ENCODE measurements at places on chromosomes 7 and 10.

GRCh38 chr10:17788646-17789045 is 20.5 kb upstream of the MRC1 start:
- no peak for DNase-seq

- no peak for DNase-seq
Observed at GRCh38 chr10:86047588-86047987, 319.0 kb downstream of the GRID1 start.

DNA sequence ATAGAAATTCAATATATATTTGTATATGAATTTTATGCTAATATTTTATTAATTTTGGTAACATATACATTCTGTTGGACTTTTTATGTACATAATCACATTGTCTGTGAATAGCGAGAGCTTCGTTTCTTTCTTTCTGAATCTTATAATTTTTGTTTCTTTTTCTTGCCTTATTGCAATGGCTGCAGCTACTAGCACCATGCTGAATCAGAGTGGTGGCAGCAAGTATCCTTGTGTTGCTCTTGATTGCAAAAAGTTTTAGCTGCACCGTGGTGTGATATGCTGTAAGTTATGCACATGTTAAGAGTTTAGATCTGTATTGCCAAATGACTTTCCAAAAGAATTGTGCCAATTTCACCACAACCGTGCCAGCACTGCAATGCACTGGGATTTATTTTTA is 32.6 kb downstream of the ELFN1 start:
- no peak for DNase-seq

DNA sequence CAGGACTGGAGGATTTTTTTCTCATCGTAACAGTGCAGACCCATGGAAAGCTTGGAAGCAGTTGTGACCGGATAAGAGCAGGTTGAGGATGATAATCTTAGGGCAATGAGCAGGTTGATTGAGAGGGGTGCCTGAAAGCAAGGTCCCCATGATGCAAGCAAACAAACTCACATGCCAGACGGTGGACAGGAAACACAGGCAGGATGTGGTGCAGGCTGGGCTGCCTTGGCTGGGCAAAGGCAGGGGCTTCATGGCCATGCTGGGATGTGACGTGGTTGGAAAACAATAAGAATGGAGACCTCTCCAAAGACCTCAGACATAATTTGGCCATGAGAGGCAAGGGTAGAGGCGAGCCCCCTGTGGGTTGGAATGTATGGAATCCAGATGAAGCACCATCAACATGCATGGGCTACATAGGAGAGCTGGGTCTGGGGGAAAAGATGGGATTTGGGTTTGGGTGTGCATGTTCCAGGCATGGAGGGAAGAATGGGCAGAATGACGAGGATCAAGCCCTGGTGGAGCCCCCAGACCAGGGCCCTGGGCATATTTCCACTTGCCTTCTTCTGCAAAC is 58.3 kb downstream of the IKZF1 start:
- DNase-seq: no peak

DNA sequence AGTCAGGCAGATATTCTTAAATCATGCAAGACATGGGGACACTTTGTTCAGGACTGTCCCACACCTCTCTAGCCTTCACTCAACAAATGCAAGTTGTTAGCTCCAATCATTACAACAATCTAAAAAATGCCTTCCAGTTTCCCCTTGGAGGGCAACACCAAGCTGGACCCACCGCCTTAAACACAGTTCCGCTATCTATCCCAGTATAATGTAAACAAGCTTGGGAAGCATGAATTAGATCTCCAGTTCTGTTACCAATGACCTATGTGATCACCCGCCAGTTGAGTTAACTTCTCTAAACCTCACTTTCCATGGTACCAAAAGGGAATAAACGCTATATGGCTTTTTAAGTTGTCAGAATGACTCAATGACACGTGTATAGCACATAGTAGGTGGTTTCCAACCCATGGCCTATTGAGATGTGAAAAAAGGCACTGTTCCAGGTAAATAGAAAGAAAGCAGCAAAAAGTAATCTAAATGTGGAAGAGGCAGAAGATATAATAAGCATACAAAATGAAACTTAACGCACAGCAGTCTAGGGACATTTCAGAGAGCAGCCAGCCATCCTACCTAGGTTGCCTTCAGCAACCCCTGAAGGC is 2.4 kb upstream of the REEP3 start:
- no peak for DNase-seq

GRCh38 chr10:6958711-6959110 is 378.6 kb upstream of the PRKCQ start:
- DNase-seq: no peak

- DNase-seq: peak; percentile 88
Observed at GRCh38 chr7:123769371-123769770, 20.6 kb upstream of the WASL start.

- DNase-seq: no peak
Observed at GRCh38 chr10:58701405-58702135, 188.9 kb downstream of the BICC1 start.

DNA sequence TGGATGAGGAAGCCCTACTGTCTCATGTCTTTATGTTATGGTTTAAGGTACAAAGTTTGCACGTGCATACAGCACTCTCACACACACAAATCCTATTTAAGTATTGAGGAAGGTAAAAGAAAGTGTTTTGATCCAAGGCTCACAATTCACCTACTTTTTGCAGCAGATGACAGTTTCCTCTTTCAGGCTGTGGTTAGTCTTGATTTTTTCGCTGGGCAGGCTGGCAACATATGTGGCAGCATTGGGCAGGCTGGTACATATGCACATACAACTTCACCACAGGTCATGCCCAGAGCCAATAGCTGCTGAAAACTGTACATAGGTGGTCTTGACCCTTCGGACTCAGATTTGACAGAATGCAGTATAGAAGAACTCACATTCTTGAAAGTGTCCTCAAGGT is 29.1 kb upstream of the SDHAF3 start:
- no peak for DNase-seq

DNA sequence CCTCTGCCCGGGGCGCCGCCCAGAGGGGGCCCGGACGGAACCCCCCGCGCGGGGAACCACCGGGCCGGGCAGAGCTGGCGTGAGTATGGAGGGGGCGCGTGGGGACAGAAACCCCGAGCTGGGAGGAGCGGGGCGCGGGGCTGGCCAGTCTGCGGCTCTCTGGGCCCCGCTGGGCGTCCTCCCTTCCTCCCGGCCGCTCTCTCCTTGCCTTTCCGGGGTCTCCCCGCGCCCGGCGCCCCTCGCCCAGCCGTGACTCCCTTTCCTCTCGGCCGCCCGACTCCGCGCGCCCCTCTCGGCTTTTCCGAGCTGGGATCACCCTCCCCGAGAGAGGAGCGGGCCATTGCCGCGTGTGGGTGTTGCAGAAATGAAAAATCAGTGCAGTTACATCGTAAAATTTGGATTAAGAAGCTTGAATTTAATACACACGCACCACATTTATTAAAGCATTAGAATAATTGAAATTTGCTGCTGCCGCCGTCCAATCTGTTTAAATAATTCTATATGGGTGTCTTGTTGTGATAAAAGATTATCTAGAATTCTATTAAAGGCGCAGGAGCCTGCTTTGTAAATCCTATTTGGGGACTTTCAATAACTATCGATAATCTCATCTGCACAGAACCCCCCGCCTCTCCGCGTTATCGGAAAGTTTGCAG is 9.1 kb downstream of the UNCX start:
- DNase-seq: no peak

DNA sequence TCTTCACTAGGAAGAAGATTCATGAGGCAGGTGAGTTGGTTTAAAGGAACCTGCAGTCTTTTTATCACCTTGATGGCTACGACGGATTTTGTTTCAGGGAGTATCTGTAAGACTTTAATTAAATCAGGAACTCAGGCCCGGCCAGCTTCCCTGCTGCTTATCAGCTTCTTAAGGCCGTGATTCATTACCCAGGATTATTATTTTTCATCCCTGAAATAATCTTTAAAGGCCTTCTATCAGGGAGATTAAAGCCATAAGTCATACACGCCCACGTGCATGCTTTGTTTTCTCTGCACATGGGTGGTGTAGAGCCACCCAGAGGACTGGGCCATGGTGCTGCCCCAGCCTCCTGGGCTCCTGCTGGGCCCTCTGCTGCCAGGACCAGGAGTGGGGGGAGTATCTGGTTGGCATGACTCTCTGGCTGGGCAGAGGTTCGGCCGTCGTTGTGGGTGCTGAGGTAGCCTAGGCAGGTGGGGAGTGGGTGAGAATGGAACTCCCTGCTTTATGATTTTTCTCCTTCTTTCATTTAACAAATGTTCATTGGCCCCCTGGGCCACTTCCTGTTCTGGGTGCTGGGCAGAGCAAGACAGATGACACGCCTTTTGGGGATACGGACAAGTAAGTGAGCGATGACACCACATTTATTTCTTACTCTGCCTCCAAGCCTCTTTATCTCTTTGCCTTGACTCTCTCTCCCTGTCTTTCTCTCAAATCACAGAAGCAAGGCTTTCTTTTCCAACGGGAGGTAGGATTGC is 39.0 kb upstream of the PCBD1 start:
- DNase-seq: no peak

GRCh38 chr10:24969841-24970281 is 17.5 kb upstream of the PRTFDC1 start:
- DNase-seq: no peak

- DNase-seq: no peak
Observed at GRCh38 chr7:132091706-132092105, 484.6 kb downstream of the PLXNA4 start.

DNA sequence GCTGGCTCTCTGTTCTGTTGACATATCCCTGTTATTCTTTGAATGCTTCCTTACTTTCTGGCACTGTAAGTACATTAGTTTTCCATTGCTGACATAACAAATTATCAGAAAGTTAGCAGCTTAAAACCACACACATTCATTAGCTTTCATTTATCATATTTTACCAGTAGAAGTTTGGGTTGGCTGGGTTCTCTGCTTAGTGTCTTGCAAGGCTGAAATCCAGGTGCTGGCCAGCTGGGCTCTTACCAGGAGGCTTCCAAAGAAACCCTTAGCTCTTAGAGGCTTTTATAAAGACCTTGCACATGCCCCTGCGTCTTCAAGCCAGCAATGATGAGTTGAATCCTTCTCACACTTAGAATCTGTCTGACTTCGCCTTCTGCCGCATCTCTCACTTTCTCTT is 160.6 kb downstream of the MLLT10 start:
- no peak for DNase-seq

- no peak for DNase-seq
Observed at GRCh38 chr10:113928830-113929229, 74.4 kb downstream of the NHLRC2 start.

DNA sequence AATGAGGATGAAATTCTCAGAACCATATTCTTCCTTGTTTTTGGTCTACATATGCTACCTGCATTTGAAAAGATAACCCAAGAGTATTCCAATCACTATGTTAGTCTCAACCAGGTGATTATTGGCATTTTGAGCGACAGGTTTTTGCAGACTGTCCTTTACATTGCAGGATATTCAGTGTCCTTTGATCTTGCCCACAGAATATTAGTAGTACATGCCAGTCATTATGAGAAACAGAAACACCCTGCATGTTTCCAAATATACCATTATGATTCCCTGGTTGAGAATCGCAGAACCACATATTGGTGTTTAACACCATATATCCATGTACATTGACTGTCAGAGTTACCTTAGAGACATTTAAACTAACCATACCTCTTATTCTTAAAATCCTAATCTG is 30.6 kb downstream of the TMEM243 start:
- no peak for DNase-seq

DNA sequence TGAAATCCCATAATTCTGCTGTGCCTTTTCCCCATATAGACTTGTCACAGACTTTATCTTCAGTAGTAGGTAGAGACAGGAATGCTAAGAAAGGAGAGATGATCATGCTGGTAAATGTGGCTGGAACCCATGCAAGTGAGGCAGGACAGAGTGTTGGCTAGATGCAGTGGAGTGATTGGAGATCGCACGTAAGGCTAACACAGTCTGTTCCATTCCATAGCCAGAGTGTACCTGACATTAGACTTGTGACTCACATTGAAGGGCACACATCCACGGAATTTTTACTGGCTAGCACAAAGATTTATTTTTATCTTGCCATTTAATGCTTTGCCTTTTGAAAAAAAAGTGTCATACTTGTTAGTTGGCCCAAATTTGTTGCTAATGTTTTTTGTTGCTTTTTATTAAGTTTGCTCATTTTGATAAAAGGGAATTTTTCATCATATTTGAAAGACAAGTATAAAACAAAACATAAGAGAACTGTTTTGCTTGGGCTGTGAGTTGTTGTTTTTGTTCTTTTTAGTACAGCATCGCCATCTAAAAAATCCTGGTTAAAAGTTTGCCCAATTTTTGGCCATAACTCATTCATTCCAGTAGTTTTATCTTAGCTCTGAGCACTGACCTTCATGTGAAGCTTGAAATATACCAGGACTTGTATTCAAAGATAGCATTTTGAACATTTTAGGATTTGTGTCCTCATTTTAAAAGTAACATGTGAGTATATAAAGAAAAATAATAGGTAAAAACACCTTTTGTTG is 81.0 kb downstream of the CPED1 start:
- DNase-seq: no peak

GRCh38 chr7:24842449-24843241 is 85.4 kb upstream of the GSDME start:
- no peak for DNase-seq

GRCh38 chr7:122136639-122137245 is 7.3 kb downstream of the AASS start:
- no peak for DNase-seq

GRCh38 chr10:86969421-86970041 is 1.2 kb downstream of the ADIRF start:
- DNase-seq: no peak

DNA sequence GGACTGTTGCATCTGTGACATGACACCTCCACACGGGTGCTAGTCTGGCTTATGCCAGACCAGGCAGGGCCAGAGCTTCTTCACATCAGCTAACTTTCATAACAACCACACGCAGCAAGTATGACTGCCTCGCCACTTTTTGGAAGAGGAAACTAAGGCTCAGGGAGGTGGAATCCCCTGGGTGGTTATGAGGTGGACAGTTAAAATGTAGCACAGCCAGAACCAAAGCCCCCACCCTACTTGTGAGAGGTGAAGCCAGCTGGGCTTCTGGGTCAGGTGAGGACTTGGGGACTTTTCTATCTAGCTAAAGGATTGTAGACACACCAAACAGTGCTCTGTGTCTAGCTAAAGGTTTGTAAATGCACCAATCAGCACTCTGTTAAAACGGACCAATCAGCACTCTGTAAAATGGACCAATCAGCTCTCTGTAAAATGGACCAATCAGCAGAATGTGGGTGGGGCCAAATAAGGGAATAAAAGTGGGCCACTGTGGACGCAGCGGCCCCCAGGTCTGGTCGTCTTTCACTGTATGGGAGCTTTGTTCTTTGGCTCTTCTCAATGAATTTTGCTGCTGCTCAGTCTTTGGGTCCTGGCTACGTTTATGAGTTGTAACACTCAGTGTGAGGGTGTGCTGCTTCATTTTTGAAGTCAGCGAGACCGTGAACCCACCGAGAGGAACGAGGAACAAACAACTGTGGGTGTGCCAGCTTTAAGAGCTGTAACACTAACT is 171.0 kb downstream of the PTPN20 start:
- no peak for DNase-seq

GRCh38 chr10:1100691-1101368 is 44.6 kb downstream of the WDR37 start:
- DNase-seq: no peak

GRCh38 chr10:28981007-28981406 is 303.7 kb downstream of the BAMBI start:
- DNase-seq: no peak

GRCh38 chr10:118694848-118695247 is 59.9 kb downstream of the CACUL1 start:
- DNase-seq: no peak
